Renal cortex interstitium (tissue), 15 donors: ENCODE measurements at places on chromosomes 6 and 20. TPM values are rescaled to one million over a fixed set of nuclear protein-coding genes. Genes with fewer than 3 reads are reported as not detected.

- DNase-seq, result no peak
Observed at GRCh38 chr6:163691049-163691448, 276.5 kb downstream of the QKI start.

DNA sequence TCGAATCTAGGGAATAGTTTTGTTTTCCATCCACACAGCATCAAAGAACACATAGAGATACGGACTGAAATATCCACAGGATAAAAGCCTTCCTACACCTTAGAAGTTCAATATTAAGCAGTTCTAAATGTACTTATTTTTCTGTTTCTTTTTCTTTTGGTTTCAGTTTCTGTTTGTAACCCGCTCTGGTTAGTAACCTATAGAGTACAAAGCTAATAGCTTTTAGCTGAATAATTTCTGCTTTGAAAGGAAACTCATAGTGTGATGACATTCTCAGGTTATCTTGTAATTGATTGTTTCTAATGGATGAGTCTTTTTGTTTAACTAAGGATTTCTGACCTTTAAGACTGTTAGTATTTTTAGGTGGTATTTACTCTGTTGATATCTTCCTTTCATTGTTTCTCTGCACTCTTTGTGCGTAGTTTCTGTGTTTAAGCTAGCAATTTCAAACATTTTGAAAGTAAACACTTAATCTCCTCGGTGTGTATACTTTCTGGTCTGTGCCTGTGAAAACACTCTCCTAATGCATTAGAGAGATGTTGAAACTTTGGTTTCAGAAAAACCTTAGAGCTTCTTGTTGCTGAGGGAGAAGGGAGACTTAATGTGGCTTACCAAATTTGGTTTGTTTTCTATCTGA, 385.5 kb downstream of the HDGFL1 start:
- no peak for DNase-seq

DNA sequence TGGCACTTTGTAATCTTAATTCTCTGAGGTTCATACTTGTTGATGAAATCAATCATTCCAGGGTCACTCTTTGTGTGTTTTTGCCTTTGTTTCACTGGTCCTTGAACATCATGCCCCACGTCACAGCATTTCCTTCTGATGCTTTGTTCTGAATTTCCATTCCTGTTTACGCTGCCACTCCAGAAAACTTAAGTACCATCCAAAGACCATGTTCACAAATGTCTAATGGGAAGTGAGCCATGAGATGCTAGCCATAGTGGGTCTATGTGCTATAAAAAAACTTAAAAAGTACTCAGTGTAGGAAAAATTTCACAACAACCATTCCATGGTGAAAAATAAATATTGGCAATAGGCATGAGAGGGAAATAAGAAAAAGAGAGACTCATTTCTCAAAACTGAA, 232.0 kb downstream of the IBTK start:
- no peak for DNase-seq

Gene ALDH5A1
- polyA plus RNA-seq, result 30.6 TPM

DNA sequence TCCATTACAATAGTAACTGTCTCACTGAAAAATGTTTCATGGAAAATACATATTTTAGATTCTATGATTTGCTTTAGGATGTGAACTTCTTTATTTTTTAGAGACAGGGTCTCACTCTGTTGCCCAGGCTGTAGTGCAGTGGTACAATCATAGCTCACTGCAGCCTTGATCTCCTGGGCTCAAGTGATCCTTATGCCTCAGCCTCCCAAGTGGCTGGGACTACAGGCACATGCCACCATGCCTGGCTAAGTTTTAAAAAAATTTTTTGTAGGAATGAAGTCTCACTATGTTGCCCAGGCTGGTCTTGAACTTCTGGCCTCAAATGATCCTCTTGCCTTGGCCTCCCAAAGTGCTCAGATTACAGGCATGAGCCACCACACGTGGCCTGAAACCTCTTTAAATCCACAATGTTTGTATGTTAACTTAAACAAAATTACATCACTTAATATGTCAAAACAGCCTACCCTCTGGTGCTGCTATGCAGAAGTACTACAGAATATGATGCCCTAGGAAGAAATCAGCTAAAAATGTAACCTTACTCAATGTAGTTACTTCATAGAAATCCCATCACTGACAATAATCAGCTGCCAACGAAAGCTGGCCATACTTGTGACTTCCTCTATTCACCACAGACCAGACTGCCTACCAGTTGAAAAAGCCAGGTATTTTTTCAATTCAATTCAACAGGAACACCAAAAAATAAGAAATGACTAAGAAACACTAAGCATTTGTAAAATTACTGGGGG, 17.6 kb downstream of the EEF1A1 start:
- no peak for DNase-seq

DNA sequence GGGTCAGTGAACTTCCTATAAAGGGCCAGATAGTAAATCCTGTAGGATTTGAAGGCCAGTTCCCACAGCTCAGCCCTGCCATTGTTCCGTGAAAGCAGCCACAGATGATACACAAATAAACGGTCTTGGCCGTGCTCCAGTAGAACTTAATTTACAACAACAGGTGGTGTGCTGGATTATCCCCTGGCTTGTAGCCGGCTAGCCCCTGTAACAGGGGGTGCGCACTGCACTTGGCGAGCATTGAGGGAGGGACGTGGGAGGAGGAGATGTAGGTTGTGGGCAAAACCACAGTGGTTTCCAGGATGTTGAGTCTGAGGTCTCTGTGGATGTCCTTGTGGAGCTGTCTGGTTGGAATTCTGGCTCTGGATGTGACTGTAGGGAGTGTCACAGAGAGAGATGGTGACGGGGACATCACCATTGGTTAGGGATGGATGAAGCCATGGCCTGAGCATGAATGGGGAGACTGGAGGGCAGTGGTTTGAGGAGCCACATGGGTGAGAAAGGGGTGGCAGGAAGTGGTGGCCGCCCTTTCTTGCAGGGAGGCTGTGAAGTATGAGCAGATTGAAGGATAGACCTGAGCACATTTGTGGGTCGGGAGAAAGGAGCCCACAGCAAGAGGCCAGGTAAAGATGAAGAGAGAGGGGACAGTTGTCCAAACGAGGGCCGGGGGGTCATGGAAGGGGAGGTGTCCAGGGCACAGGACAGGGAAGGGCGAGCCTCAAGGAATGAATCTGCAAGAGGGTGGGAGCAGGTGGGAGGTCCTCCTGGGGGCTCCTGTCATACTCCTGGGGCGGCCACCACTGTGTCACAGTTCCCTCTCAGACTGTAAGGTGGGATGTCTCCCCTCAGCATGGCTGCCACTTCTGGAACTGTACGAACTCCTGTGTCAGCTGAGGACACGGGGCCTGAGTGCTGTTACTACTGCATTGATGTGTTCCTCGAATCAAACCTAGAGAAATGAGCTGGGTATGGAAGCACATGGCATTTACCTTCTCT, 53.6 kb downstream of the CDH26 start:
- DNase-seq, result no peak

GRCh38 chr20:63160641-63161175, 55.2 kb downstream of the YTHDF1 start:
- no peak for DNase-seq

- DNase-seq, result no peak
Observed at GRCh38 chr20:62409931-62410745, 3.1 kb upstream of the CABLES2 start.

DNA sequence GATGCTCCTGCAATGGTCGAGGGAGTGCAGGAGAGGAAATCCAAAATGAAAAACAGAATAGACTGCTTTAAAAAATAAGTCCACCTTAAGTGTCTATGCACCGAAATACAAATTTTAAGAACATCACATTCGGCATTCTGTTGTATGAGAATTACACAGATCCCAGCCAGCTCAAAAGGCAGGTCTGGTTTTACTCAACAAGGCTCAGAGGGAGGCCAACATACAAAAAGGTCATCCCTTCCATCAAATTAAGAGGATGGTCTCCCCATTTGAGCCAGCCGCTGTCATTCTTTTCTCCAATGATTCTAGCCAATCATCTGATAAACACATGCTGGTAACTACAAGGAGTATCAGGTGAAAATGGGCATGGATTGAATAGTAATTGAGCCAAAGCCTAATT, 7.9 kb downstream of the ATXN1 start:
- DNase-seq, result no peak

DNA sequence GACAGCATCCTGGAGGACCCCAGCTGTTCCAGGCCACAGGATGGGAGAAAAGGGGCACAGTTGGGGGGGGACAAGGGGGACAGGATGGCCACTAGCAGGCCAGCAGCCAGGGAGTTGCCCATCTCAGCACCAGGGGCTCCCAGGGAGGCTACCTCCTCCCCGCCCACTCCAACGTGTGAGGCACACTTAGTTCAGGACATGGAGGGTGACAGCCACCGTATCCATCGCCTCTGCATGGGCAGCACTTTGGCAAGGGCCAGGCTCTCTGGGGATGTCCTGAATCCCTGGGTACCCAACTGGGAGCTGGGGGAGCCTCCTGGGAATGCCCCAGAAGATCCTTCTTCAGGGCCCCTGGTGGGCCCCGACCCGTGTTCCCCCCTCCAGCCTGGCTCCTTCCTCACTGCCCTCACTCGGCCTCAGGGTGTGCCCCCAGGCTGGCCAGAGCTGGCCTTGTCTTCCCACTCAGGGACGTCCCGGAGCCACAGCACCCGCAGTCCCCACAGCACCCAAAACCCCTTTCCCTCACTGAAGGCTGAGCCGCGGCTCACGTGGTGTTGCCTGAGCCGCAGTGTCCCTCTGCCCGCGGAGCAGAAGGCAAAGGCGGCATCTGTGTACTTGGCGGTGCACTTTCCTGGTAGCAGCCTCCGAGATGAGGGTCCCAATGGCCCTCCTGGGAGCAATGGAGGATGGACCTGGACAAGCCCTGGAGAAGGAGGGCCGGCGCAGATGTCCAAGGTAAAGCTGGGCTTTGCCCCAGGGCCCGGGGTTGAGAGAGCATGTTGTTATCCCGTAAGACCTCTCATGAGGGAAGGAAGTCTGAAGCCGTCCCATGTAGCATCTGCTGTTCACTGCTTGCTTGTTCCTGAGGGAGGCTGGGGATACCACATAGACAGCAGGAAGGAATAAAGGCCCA, 30.7 kb downstream of the ZNF831 start:
- no peak for DNase-seq

Gene TMEM170B
- polyA plus RNA-seq, result 11.5 TPM

GRCh38 chr6:109325400-109325801, 56.9 kb downstream of the CD164 start:
- DNase-seq, result no peak

GRCh38 chr6:79377888-79378348, 143.4 kb upstream of the HMGN3 start:
- DNase-seq, result peak; percentile 63
